ENCODE measurements at places on chromosomes 6 and 20.

GRCh38 chr20:57263801-57264792 is 2.3 kb downstream of the BMP7 start:
- peaks cover 25% of the 10 kb centered on the region for H3K27me3 ChIP-seq
- no peaks in the 10 kb centered on the region for H3K36me3 ChIP-seq
- peaks cover 55% of the 10 kb centered on the region for H3K4me1 ChIP-seq

DNA sequence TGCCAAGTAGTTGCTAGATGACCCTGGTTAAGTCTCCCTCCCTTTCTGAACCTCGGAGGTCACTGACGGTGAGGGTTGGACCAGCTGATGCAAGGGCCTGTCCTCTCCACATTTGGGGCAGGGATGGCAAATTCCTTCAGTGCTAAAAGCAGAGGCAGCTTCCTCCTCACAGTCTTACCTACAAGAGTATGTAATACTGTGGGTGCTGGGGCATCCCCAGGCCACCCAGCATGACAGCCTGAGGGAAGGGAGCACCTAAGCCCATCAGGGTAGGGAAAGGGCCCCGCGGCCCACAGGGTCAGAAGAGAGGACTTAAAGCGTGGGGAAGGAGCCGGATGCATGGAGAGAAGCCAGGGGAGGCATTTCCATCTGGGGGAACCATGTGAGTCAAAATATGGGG is 38.0 kb downstream of the TGM3 start:
- H3K4me1 ChIP-seq, result peaks cover 6% of the 10 kb centered on the region
- H3K4me3 ChIP-seq, result no peak overlapping the region
- H3K36me3 ChIP-seq, result no peaks in the 10 kb centered on the region

DNA sequence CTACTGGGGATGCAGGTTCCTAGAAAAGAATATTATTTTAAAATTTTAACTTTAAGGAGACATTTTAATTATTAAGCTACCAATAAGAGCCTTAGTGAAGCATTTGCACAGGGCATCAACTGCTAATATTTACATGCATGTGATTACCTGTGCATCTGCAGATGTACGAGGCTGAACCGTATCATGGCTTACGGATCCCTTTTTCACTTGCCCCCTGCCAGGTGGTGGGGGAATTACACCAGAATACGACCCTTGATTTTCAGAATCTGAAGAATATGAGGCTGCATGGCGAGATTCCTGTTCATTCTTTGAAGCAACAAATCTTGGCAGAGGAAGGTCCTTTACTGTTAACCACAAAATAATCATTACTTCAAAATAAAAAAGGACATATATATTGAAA is 42.7 kb downstream of the REPS1 start:
- H3K27me3 ChIP-seq, result no peaks in the 10 kb centered on the region
- DNase-seq, result no peak
- no peak overlapping the region for H3K4me3 ChIP-seq
- H3K36me3 ChIP-seq, result peaks cover 19% of the 10 kb centered on the region

DNA sequence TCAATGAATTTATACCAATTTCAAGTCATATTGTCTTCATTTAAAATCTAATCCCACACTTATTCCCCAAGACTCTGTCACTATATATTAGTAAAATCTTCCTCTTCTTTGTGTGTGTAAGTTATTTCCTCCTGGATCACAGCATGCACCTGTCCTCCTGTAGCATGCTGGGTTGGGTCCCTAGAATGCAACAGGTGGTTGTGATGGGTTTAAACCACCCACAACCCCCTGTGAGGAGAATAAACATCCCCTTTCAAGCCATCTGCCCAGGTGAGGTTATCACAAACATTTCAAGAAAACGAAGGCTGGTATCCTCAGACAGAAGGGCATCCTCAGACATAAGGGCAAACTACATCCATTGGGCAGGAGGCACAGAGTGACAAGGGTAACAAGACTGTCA is 26.4 kb downstream of the DZANK1 start:
- peaks cover 8% of the 10 kb centered on the region for H3K4me1 ChIP-seq
- H3K36me3 ChIP-seq, result no peaks in the 10 kb centered on the region
- no peak overlapping the region for H3K27ac ChIP-seq
- no peak for DNase-seq

DNA sequence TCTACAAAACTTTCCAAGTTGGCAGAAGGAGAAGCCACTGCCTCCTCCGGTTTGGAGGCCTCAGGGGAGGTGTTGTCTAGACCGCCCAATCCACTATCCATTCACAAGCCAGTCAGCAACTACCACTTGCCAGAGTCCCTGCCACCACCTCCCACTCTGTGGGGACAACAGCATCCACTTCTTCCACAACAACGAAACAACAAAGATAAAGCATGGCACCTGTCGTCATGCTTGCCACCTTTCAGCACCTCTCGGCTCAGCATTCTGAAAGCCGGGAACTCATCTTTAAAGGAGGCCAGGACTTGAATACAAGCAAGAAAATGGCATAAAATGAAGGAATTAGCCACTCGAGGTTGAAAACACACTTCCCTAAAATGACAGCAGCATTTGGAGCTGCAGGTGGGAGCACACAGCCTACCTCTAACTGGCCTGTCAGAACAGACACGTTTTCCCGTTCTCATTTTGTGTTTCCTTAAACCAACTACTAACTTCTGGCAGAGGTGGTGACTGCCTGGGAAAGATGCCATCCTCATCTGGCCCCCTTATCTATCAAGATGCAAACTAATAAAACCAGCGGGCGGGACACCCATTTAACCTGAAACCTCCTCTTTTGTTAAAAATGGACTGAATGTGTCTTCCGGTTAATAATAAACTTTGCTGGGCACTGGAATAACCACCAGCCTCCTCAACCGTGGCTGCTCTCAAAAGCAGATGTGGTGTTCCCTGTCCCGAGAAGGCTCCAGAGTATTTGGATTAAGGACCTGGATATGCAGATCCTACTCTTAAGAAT is 21.7 kb downstream of the YTHDF1 start:
- no peaks in the 10 kb centered on the region for H3K27me3 ChIP-seq
- no peak overlapping the region for H3K4me3 ChIP-seq
- peaks cover 20% of the 10 kb centered on the region for H3K36me3 ChIP-seq
- no peak overlapping the region for H3K27ac ChIP-seq
- H3K4me1 ChIP-seq, result peaks cover 38% of the 10 kb centered on the region
- DNase-seq, result no peak

DNA sequence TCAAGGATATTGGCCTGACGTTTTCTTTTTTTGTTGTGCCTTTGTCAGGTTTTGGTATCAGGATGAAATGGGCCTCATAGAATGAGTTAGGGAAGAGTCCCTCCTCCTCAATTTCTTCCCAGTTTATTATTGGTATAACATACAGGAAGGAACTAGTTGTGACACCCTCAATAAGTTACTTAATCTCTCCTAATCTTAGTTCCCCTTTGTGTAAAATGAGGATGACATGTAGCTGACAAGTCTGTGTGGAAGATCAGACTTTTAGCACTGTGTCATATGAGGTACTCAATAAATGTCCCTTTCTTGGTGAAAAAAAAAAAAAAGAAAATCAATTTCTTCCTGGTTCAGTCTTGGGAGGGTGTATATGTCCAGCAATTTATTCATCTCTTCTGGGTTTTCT is 155.8 kb downstream of the PDE7B start:
- no peak overlapping the region for H3K27ac ChIP-seq
- no peaks in the 10 kb centered on the region for H3K27me3 ChIP-seq
- no peak for DNase-seq
- H3K4me3 ChIP-seq, result no peak overlapping the region

- no peak overlapping the region for H3K27ac ChIP-seq
- no peak overlapping the region for H3K4me3 ChIP-seq
- no peak for DNase-seq
- H3K36me3 ChIP-seq, result peaks cover 16% of the 10 kb centered on the region
- no peaks in the 10 kb centered on the region for H3K27me3 ChIP-seq
- H3K4me1 ChIP-seq, result no peaks in the 10 kb centered on the region
Observed at GRCh38 chr6:121143476-121143875, 190.8 kb downstream of the TBC1D32 start.

DNA sequence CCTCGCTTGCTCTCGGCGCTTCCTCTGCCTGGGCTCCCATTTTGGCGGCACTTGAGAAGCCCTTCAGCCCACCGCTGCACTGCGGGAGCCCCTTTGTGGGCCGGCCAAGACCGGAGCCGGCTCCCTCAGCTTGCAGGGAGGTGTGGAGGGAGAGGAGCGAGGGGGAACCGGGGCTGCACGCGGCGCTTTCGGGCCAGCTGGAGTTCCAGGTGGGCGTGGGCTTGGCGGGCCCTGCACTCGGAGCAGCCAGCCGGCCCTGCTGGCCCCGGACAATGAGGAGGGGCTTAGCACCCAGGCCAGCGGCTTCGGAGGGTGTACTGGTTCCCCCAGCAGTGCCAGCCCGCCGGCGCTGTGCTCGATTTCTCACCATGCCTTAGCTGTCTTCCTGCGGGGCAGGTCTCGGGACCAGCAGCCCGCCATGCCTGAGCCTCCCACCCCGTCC is 10.2 kb upstream of the SRPK1 start:
- peak overlapping the region; percentile 36 for H3K4me3 ChIP-seq
- DNase-seq, result peak; percentile 11
- H3K27me3 ChIP-seq, result peaks cover 9% of the 10 kb centered on the region
- peaks cover 11% of the 10 kb centered on the region for H3K4me1 ChIP-seq
- H3K36me3 ChIP-seq, result no peaks in the 10 kb centered on the region

DNA sequence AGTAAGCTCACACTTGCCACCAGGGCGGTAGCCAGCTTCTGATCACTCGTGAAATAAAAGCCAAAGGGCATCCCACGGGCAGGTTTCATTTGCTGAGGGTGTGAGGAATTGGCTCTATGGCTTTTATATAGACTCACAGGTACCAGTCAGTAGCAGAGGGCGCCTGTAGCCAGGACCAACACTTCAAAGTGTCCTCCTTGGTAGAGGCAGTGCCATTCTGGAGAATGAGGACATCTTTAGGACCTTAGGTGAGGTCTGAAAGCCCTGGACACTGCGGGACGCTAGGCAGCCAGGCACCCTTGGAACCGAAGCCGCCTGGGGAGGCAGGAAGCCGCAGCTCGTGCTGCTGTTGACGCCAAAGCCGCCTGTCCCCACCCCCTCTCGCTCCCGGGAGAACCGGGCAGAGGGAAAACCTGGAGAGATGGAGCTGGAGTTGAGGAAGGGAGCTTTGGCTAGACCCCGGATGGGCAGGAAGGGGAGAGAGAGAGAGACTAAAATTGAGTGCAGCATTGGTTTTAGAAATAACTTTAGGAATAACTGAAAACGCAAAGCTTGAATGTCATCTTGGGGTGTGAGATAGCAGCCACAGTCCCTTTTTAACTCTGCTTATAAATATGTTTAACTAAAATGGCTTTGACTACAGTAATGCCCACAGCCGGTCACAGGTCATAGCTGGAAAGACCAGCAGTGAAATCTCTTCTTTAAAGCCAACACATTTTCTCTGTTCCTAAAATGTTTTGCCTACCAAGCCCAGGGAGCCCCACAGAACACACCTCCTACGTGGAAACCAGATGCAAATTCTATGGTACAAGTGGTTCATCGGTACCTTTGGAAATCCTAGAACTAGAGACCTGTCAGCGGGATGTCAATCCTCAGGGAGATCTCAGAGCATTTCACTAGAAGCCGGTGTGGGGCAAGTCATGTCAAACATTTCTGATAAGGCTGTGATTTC is 128.5 kb upstream of the CDYL start:
- peaks cover 4% of the 10 kb centered on the region for H3K4me1 ChIP-seq
- H3K27ac ChIP-seq, result peak overlapping the region; percentile 15
- DNase-seq, result peak; percentile 61
- peak overlapping the region; percentile 67 for H3K4me3 ChIP-seq
- H3K27me3 ChIP-seq, result no peaks in the 10 kb centered on the region

GRCh38 chr6:16950825-16951495 is 150.9 kb upstream of the STMND1 start:
- no peaks in the 10 kb centered on the region for H3K27me3 ChIP-seq
- DNase-seq, result no peak
- no peaks in the 10 kb centered on the region for H3K36me3 ChIP-seq
- no peak overlapping the region for H3K27ac ChIP-seq
- no peak overlapping the region for H3K4me3 ChIP-seq
- H3K4me1 ChIP-seq, result peaks cover 3% of the 10 kb centered on the region

- no peak for DNase-seq
- H3K4me3 ChIP-seq, result no peak overlapping the region
- peaks cover 4% of the 10 kb centered on the region for H3K36me3 ChIP-seq
- peaks cover 17% of the 10 kb centered on the region for H3K4me1 ChIP-seq
- no peak overlapping the region for H3K27ac ChIP-seq
Observed at GRCh38 chr20:46691196-46691595, 2.0 kb upstream of the TP53RK start.

DNA sequence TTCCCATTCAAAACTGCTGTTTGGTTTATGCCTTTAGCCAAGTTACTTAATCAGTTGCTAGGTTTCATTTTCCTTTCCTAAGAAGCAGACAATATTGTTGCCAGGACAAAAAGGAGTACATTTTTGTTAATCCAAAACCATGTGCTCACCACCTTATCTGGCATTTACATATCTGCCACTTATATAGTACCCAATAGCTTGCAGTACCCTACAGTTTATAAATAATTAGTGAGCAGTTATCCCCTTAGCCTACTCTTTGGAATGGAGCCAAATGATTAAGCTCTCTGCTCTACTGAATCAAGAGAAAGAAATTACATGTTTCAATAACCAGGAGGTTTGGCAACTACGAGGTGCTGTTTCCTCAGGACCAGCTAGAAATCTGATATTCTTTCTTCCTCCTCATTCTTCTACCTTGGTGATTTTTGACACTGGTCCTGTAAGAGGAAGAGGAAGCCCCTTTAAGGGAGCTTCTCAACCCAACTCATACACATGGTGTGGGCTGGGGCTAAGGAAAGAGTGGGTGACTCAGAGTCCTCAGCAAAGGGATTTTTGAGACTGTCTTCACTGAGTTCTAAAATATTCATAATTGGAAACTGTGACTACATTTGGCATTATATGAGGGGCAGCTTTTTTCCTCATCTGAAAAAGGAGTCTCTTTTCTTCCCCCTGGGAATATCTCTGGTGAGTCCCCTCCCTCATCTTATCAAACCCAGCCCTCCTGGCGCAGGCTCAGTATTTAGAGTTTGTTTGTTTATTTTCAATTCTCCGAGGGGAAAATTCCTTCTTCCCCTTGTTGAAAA is 1.5 kb downstream of the ZNFX1 start:
- H3K36me3 ChIP-seq, result peaks cover 38% of the 10 kb centered on the region
- peak overlapping the region; percentile 60 for H3K27ac ChIP-seq
- no peaks in the 10 kb centered on the region for H3K27me3 ChIP-seq
- H3K4me3 ChIP-seq, result peak overlapping the region; percentile 86

GRCh38 chr6:106411056-106411455 is 50.5 kb downstream of the CRYBG1 start:
- no peak overlapping the region for H3K4me3 ChIP-seq
- H3K27ac ChIP-seq, result no peak overlapping the region
- H3K4me1 ChIP-seq, result peaks cover 5% of the 10 kb centered on the region
- peaks cover 4% of the 10 kb centered on the region for H3K27me3 ChIP-seq
- no peaks in the 10 kb centered on the region for H3K36me3 ChIP-seq

DNA sequence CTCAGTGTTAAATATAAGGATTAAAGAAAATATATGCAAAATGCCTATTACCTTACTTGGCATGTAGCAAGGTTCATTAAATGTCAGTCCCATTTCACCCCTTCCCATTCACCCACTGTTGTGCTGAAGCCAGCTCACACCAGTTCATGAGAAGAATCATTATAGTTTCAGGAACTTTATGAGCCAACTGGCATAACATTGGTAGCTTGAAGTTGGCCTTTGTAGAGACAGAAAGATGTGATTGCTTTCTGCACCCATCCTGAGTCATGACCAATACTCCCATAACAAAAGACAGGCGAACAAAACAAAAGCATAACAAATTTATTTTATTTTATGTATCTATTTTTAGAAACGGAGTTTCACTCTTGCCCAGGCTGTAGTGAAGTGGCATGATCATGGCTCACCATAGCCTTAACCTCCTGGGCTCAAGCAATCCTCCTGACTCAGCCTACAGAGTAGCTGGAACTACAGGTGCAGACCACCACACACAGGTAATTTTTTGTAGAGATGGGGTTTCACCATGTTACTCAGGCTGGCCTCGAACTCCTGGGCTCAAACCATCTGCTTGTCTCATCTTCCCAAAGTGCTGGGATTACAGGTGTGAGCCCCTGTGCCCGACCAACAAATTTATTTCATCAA is 17.6 kb upstream of the IER3 start:
- H3K36me3 ChIP-seq, result no peaks in the 10 kb centered on the region
- no peak for DNase-seq
- peaks cover 41% of the 10 kb centered on the region for H3K4me1 ChIP-seq
